Peyer's patch (tissue), 4 donors: ENCODE measurements at places on chromosomes 12 and 14. TPM values are rescaled to one million over a fixed set of nuclear protein-coding genes. Genes with fewer than 3 reads are reported as not detected.

DNA sequence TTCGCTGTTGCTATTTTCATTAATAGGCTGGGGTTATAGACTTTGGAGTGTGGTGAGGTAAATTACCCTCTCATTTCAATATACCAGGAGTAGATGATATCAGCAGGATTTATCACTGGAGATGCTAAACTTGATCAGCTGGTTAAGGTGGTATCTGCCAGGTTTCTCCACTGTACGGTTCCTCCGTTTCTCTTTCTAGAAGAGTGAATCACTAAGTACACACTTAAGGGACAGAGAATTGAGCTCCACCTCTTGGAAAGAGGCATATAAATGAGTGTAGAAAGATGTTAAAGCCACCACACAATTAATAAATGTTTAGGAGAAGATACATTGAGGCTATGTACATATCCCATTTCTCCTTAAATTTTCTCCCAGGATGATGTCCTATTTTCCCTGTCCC is 277.4 kb upstream of the GRIP1 start:
- DNase-seq: no peak

DNA sequence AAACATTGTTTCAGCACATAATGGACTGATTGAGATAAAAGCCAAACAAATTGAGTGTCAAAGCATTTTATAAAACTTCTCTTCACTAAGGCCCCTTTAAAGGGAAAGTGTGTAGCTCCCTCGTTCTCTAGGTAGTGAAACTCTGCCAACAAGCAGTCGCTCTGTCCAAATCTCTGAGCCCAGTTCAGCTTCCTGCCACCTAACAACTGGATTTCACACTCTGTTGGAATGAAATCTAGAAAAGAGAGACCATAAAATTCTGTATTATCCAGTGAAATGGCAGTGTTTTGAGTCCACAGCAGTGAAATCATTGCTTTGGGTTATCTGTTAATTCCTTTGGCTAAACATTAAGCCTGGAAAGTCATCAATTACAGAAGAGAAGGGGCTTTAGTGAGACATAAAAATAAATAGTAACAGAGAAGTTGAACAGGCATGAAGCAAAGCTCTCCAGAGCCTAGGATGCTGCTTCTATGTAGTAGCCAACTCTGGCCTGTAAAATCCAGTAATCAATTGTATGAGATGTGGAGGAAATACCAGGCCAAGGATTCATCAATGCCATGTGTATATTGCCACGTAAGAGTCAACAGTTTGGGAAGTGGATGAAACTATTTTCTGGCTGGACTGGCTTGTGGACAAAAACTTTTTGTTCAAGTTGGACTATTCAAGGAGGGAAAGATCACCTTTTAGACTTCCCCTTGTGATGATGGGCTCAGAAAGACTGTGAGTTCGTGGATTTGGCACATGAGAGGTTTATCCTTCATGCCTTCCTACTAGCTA is 122.5 kb downstream of the WIF1 start:
- no peak for DNase-seq

GRCh38 chr12:109089683-109090082 is 3.6 kb downstream of the ALKBH2 start:
- DNase-seq: no peak

GRCh38 chr12:39887856-39888255 is 218.0 kb downstream of the SLC2A13 start:
- DNase-seq: no peak

DNA sequence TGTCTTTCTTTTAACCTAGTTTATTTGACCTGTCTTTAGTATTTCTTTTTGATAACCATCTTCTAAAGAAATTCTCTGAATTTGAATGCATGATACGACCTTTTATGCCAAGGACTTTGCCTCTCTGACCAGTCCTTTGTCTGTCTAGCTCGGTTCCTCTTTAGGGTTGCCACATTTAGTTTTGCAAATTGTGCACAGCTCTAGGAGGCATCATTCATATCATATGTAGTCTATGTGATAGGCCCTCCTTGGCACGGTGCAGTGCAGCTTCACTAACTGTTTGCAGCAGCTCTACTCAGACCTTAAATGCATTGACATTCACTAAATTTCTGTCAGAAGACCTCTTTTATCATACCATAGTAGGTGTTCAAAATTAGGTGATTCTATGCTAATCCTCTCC is 75.6 kb downstream of the USP15 start:
- no peak for DNase-seq

- no peak for DNase-seq
These were observed 57.1 kb downstream of the ZDHHC17 start for GRCh38 chr12:76820888-76821482.

The GALNT9 gene
- total RNA-seq: not detected

DNA sequence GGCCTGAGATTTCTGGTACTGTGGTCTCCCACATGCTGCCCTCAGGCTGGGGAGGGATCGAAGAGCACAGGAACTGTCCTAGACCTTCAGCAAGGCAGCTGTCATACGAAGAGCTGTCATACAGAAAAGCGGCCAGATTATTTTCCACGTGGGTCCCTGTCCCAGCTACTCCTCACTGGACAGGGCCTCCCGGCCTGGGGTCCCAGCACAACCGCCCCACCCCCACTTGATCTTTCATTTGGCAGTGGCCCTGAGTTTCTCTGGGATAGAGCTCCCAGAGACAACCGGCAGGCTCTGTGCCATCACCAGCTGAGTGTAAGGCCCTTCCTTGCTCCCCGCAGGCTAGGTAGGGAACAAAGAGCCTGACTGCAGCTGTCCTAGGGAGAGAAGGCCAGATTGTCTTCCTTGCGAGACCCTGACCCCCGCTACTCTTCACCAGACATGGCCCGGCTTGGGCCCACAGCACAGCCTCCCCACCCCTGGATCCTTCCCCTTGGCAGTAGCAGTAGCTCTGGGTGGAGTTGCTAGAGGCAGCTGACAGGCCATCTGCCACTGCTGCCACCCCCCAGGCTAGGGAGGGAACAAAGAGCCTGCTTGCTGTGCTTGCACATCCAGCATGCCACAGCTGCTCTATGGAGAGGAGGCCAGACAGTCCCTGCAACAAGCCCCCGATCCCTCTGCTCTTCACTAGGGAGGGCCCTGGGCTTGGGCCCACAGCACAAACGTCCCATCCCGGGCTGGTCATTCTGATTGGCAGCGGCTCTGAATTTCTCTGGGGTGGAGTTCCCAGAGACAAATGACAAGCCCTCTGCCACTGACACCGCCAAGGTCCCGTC is 3.1 kb upstream of the OR4N2 start:
- DNase-seq: no peak

GRCh38 chr12:23463172-23463571 is 486.3 kb downstream of the SOX5 start:
- no peak for DNase-seq

The TEX52 gene
- not detected for total RNA-seq

GRCh38 chr12:124567673-124568373 is 411 bp upstream of the NCOR2 start:
- DNase-seq: peak; percentile 93

DNA sequence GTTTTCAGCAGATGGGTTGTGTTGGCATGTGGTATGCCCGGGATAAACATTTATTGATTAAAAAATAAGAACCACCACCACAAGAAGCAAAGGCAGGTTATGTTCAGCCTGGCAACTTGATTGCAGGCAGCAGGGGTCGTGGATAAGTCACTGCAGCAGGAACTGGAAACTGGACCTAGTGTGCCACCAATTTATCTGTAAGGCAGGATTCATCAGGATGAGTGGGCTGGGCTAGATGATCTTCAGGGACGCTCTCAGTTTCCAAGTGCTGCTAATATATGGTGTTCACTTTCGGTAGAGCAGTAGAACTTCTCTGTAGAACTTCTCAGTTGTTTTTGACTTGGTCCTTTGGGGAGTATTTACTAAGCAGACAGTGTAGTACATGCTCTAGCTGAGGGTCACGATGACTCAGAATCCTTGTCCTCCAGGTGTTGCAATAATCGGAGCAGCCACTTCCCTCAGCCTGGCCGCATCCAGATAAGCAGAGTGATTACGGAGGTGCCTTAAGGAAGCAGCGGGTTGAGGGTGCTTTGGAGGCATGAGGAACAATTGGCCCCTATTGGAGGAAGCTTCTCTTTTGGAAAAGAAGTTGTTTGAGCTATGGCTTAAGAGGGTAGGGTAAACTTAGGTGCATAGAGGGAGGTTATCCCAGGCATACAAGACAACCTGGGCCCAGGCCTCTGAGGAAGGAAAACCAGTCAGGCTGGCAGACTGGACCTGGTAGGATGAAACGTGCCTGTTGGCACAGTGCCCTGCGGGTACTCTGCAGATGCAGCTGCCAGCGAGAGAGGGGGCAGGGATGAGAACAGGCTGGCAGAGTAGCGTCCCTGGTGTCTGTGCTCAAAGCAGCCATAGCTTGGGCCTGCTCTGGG is 104.0 kb downstream of the GPR135 start:
- DNase-seq: no peak

The NPFF gene
- total RNA-seq: not detected

DNA sequence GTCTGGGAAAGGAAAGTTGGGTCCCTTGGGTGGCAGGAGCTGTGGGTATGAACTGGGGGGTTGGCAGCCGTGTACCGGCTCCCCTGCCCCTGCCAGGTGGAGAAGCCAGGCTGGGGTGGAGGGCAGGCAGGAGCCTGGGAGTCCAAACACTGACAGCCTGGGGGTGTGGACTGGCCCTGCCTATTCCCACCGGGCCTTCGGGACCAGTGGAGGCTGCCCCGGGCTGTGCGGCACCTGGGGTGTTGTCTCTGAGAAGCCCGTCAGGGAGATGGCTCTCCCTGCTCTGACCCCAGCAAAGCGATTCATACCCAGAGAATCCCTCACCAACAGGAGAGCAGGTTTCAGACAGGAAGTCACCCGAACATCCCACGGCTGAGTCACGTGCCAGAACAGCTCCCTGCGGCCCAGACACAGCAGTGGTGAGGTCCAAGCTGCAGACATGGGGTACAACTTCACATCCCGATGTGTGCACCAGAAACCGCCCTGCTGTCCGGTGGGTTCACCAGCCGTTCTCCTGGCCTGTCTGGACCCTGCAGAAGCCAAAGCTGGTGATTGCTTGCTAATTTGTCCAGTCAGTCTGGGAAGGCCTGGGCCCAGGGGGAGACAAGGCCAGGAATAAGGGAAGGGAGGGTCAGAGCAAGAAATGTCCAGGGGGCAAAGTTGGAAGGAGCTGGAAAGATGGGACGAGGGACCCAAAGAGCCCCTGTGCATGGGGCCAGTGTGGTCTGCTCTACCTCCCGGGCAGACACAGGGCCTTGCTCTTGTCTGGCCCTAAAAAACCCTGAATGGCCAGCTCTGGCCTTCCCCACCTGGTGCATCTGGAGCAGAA is 2.1 kb upstream of the GPR132 start:
- DNase-seq: peak; percentile 78

DNA sequence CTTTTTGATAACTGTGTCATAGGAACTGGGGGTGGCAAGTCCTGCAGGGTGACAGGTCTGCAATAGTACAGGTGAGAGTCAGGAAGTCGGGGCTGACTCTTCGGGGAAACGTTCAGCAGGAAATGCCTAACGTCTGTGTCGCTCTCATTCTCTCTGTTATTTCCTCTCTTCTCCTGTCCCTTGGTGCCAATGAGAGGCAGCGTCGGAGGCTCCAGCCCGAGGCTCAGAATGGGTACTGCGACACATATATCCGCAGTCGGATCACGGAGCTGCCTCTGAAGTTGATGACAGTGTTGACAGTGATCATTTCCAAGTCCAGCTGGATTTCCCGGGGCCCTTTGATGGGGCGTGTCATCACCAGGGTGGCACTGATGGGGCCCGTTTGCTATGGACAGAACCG is 2.7 kb upstream of the TC2N start:
- no peak for DNase-seq

DNA sequence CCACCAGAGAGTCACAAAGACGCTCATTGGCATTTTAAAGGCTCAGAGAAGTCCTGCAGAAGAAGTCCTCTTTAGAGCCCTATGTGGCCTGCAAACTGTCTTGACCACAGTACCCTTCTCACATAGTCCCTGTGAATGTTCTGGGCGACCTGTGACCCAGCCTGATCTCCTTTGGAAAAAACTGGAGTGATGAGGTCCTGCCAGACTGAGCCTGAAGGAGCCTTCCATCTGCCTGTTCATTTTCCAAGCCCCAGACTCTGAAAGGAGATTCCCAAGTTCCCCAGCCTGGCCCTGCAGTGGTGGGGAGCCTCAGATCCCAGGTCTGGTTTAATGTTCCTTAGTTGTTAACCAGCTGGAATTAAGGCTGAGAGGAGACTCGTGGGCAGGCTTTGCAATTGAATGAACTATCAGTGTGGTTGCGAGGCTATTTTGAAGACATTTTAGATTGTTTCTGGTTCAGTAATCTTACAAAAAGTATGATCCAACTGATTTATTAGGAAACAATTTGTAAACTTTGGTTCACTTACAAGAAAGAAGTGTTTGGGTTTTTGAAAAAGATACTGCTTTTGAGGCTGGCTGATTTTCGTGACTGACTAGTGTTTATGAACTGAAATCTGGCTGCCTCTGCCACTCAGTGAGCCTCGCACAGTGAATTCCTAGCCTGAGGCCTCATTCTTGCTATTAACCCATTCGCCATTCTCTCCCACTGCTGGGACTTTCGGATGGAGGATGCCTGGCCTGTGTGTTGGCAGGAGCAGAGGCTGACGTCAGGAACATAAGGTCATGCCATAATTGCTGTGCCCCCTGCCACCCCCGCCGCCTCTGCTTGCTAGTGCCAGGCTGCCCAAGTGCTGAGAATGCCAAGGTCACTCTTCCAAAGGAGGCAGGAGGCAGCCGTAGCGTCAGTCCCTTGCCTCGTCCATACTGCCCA is 249.0 kb downstream of the CACNA1C start:
- DNase-seq: no peak

The OTX2 gene
- not detected for total RNA-seq

GRCh38 chr12:112810235-112810917 is 18.8 kb downstream of the RPH3A start:
- DNase-seq: no peak

GRCh38 chr14:20781803-20782202 is 735 bp downstream of the RNASE6 start:
- no peak for DNase-seq
